ENCODE measurements at places on chromosomes 3 and 15. TPM values are rescaled to one million over a fixed set of nuclear protein-coding genes. Genes with fewer than 3 reads are reported as not detected.

DNA sequence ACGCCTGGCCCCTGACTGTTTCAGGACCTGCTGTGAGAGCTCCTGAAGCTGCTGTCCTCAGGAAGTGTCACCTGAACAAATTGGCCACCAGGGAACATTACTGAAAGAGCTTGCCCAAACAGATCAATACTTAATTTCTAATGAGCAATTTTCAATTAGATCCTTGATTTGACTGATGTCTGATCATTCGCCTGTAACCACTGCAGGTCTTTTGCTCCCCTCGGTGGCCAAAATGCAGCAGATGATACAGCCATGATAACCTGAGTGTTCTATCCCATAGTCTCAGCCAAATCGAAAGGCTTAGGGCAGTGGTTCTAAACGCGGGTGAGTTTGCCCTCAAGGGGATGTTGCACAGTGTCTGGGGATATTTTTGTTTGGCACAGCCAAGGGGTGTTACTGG, 57.6 kb upstream of the MEX3B start:
- DNase-seq: no peak

The TMEM40 gene
- polyA plus RNA-seq: 1.9 TPM

DNA sequence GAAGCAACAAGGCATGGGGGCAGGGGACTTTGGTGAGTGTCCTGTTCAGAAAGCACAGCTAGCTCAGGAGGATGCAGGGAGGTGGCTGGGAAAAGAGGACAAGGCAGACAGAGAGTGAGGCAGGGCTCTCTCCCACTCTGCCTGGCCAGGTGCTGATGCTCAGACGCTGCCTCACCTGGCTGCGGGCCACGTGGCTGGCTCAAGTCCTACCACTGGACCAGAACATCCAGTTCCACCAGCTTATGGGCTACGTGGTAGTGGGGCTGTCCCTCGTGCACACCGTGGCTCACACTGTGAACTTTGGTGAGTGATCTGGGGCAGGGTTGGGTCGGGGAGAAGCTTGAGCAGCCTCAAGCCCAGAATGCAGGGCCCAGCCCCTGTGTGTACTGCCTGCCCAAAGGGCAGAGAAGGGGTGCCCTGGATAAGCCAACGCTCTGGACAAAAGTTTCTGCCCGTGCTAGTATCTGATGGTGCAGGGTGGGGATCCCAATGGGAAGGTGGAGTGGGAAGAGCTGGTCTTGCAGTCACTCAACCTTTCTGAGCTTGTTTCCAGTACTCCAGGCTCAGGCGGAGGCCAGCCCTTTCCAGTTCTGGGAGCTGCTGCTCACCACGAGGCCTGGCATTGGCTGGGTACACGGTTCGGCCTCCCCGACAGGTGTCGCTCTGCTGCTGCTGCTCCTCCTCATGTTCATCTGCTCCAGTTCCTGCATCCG, 20.9 kb downstream of the NOX5 start:
- no peak for DNase-seq

- DNase-seq: no peak
Measured at GRCh38 chr15:59828861-59829260, 139.7 kb upstream of the BNIP2 start.

The CD200 gene
- 50.9 TPM for polyA plus RNA-seq

- DNase-seq: no peak
Measured at GRCh38 chr15:63593705-63594671, 3.2 kb upstream of the FBXL22 start.

The NRROS gene
- polyA plus RNA-seq: 7.4 TPM

DNA sequence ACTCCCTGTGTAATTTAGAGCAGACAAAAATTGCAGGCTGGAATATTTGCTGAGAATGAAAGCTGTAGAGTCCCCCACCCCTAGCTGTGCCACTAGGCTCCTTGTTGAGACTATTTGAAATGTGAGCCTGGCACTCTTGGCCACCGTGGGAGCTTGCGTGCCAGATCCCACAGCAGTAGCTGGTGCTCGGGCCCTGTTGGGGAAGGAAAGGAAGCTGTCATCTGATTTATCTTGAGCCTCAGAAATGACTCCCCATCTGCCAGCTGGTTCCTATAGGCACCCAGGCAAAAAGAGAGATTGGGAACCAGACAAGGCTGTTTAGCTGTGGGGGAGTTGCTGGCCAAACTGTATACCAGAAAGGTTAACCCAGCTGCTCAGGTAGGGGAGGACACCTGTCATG, 23.4 kb upstream of the CLEC3B start:
- DNase-seq: no peak

DNA sequence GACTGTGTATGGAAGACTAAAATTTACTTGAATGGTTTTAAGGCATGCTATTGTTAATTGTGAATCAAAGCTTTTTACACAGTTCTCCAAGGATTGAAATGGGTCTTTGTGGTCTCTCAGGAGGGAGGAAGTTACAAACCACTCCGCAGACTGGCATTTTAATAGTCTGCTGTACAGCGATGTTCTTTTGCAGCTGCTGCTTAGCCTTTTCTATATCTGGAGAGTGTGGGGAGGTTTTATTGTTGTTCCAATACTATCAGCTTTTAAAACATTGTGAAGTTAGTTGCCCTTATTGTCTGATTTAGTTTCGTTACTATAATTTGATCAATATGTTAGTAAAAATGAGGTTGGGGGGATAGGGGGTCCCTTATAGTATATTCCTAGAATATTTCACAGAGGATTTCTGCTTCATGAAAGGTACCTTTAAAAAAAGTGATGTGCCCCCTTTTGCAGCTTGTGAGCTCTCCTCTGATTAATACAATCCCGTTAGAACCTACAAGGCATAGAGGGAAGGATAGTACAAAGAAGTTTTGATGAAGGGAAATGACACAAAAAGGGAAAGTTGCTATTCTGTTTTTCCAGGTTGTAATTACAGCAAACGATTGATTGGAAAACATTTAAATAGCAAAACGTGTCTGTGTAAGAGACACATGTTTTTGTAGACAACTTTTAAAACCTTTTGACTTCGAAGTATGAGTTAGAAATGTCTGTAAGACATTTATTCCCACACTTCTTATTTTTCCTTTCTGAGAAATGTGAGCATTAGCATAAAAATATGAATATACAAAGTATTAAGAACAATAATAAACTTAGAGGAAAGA, 158.3 kb upstream of the CGNL1 start:
- no peak for DNase-seq

The TRIM71 gene
- polyA plus RNA-seq: 7.8 TPM

The LRRN1 gene
- 22.8 TPM for polyA plus RNA-seq

GRCh38 chr3:130820976-130821375, 72.9 kb upstream of the ATP2C1 start:
- DNase-seq: no peak

GRCh38 chr15:94607176-94607654, 375.9 kb downstream of the MCTP2 start:
- DNase-seq: peak; percentile 61

GRCh38 chr3:15051531-15051930, 13.6 kb downstream of the MRPS25 start:
- no peak for DNase-seq

DNA sequence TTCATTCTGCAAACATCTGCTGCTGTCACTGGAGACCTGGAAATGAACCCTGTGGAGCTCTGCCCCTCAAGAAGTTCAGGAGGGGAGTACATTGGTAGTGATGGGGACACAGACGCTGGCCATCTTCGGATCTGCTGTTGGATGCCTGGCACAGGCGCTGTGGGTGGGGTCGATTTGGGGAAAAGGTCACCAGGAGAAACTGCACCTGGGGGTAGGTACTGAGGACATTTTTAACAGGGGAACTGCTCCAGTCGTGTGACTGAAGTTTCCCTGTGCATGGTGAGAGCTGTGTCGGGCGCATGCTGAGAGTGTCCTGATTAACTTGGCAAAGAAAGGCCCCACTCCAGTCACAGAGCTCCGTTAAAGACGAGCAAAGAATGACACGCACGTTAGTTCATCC, 3.4 kb downstream of the UROC1 start:
- no peak for DNase-seq

The AVEN gene
- polyA plus RNA-seq: 16.9 TPM

GRCh38 chr3:27174530-27174929, 194.7 kb downstream of the NEK10 start:
- DNase-seq: no peak
